Activated T-helper 17 cell treated with anti-CD3 and anti-CD28 coated beads, Interleukin-2, amount 50 U/mL, for 72 hours (primary cell): ENCODE measurements at places on chromosomes 4 and X.

- ATAC-seq: peak; percentile 51
These were observed 88.0 kb downstream of the FNIP2 start for GRCh38 chr4:158856852-158857251.

DNA sequence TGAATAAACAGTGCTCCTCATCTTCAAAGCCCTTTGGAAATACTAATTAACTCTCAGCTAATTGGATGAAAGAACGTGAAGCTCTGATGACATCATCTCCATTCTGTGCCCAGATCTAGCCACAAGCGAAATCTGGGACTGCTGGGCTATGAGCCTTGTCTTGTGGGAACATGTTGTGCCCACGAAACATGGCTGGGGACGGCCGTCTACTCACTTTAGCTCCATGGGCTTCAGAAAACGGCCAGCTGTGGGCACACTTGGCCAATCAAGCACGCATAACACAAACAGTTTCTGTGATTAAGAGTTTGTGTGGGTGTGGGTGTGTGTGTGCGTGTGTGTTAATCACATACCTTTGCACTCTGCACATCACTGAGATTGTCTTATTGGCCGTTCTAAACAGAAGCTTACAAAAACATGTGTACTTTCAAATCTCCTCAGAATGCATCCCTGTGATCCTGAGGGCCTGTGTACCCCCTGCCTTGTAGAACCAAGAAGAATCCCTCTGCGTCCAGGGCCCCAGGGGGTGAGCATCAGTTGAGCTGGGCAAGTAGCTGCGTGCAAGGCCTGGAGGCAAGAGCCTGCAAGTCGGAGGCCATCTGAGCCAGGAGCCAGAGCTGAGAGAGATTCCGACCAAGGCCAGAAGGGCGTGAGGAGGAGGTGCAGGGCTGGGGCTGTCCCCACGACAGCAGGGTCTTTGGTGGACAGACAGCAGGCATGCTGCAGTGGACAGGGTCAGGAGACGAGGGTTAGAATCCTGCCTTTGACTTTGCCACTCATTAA lies 18.7 kb upstream of the ZNF185 start:
- ATAC-seq: no peak

GRCh38 chr4:9996319-9997110 lies 24.8 kb downstream of the SLC2A9 start:
- no peak for ATAC-seq

DNA sequence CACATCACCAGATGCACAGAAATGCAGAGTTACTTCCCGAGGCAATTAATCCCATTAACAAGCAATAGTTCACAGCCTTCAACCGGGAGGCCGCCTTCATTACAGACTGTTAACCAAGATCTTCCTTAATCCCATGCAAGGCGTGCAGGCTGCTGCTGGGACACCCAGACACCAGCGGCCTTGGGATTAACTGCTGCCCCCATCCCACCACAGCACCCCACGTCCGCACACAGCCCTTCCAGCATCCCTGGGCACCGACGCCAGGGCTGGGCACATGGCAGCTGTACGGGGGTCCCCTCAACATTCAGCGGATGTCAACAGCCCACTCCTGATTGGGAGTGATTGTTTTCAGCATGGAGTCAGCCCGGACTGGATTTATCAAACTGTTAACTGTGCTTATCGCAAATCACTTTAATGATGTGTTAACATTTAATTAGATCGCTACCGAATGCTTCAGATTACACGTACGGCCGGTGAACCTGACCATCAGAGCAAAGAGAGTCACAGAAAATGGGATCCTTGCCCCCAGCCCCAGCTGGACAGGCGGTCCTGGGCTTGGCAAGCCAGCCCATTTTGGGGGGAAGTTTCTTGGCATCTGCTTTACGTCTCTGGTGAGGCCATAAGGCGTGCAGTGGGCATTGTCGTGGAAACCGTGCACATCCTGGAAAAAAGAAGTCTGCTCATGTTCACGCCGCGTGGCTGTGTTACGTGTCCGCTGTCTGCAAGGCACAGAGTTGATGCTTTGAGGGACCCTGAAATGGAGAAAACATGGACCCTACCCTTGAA lies 126.4 kb downstream of the HMX1 start:
- ATAC-seq: no peak

- ATAC-seq: no peak
These were observed 128.1 kb upstream of the NDP start for GRCh38 chrX:44101281-44101680.
